ENCODE measurements at places on chromosomes 11 and 22. TPM values are rescaled to one million over a fixed set of nuclear protein-coding genes. Genes with fewer than 3 reads are reported as not detected.

GRM5 gene
- not detected for total RNA-seq

OR8G5 gene
- total RNA-seq: not detected

MUC5AC gene
- total RNA-seq: not detected

AQP11 gene
- 0.72 TPM for total RNA-seq

MMP27 gene
- total RNA-seq: not detected

C11orf24 gene
- 50.5 TPM for total RNA-seq

GPHA2 gene
- 1.3 TPM for total RNA-seq

CENPM gene
- total RNA-seq: 37.2 TPM

RTN3 gene
- total RNA-seq: 173 TPM

MS4A6A gene
- total RNA-seq: not detected

LPXN gene
- 1.5 TPM for total RNA-seq

OR8B12 gene
- total RNA-seq: not detected

NUP98 gene
- 105 TPM for total RNA-seq

EHF gene
- total RNA-seq: not detected

SHANK2 gene
- total RNA-seq: 22.1 TPM

GNAZ gene
- 5.0 TPM for total RNA-seq
